ENCODE measurements at places on chromosomes 16 and 17.

DNA sequence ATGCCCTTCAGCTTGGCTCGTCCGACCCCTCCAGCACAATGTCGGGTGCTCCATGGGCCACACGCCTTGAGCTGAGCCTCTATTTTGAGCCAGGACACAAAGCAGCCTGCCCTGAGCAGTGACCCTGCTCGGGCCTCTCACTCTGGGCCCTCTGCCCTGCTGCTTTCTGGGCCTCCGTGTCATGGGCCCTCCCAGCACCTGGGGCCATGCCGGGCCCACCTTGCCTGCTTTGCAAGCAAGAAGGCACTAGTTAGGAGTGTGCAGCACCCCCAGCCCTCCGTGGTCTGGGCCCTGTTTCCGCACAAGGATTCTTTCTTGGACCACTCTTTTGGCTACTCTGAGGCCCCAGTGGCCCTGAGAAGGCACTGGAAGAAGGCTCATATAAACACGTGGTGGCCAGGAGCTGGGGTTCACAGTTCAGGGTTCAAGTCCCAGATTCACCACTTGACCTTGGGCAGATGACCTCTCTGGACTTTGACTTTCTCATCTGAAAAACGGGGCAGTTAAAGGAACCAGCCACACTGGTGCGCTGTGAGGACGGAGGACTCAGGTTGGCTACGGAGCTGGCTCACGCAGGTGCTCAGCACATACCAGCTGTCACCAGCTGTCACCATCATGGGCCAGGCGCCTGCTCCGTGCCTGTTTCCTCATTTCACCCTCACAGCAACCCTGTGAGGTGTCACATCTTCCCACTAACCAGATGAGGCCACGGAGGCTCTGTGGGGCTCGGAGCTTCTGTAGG, 166.0 kb upstream of the GSE1 start:
- peak; percentile 52 for DNase-seq

- DNase-seq: no peak
Observed at GRCh38 chr16:51228097-51228659, 77.1 kb upstream of the SALL1 start.

- DNase-seq: no peak
Observed at GRCh38 chr16:72947379-72948237, 100.3 kb downstream of the ZFHX3 start.

GRCh38 chr17:79948406-79948944, 87.2 kb downstream of the TBC1D16 start:
- DNase-seq: no peak
